DMS 273 treated with DMSO at 0.1 percent for 48 hours (cell line): ENCODE measurements at places on chromosomes 1 and 21.
A peak's percentile ranks its signal among the peaks of the same experiment; 100 is the strongest.

- DNase-seq: no peak
Measured at GRCh38 chr1:221350091-221350490, 391.8 kb downstream of the DUSP10 start.

DNA sequence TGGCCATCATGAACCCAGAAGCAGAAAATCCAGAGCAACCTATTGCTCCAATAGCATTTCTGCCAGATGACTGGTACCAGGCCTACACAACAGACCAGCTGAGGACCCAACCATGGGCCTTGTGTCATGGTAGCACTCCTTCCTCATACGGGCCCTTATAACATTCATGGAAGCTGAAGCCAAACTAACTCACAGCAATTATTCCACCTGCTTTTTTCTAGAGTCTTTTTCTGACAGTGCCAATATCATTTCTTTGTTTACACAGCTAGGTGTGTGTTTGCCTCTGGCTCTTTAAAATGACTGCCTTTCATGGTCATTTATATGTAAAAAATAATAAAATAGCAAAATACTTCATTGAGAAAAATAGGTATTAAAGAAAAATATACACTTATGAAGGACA is 3.9 kb upstream of the WDR64 start:
- no peak for DNase-seq

DNA sequence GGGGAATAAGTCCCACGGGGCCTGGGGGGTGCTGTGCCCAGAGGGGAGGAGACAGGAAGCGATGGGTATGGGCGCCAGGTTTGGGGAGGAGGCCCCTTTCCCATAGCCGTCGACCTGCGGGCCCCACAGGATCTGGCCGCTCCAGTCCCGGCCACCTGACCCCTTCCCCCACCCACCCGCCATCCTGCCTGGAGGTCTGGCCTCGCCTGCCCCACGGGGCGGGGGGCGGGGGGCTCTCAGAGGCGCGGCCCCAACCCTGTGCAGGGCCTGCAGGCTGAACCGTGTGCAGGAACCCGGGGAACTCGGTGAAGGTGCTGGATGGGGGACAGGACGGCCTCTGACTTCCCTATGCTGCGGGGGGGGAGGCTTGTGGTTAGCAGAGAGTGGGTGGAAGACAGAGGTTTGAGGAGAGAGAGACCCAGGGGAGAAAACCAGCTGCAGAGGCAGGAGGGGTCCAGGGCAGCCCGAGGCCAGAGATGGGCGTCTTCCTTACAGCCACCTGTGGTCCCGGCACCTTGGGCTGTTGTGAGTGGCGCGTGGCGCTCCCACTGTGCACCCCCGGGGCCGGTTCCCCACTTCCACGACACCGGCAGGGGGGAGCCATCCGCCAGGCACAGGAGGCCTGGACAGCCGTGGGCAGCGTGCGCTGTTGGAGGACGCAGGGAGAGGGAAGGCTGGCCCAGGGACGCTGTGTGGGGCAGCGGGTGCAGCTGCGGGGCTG is 2.5 kb upstream of the TNFRSF18 start:
- no peak for DNase-seq

- DNase-seq: peak; percentile 83
Measured at GRCh38 chr1:155012026-155012546, 9.5 kb downstream of the ZBTB7B start.

- no peak for DNase-seq
Measured at GRCh38 chr1:119978018-119978505, 81.7 kb upstream of the ADAM30 start.

- DNase-seq: no peak
Measured at GRCh38 chr1:210500831-210501230, 172.1 kb downstream of the HHAT start.

GRCh38 chr1:30936541-30937171 is 28.1 kb upstream of the SDC3 start:
- no peak for DNase-seq

- DNase-seq: no peak
Measured at GRCh38 chr1:31568895-31569595, 7.3 kb upstream of the TINAGL1 start.

- DNase-seq: no peak
Measured at GRCh38 chr1:117070124-117070523, 10.0 kb downstream of the TTF2 start.

DNA sequence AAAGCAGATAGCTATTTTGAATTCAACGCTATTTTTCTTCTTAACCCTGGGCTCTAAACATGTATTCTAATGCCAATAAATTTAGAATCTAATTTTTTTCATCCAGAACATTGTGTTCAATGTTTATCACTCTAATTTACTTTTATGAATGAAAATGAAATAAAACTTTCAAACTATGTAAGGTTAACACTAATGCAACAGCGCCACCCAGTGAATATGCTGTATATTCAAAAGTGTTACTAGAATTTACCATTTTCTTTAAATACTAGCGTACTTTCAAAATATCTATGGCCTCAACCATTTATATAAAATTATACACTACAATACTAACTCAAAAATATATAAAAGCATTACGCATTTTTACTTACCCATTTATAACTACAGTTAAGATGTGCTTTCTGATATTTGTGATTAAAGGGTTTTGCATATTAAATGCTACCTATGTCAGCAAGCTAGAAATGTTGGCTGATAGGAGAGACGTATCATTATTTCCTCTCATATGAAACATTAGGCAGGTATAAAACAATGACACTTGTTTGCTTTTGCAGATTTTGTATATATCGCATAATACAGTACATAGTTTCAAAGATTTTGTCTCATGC is 5.9 kb upstream of the NUF2 start:
- peak; percentile 15 for DNase-seq

- no peak for DNase-seq
Measured at GRCh38 chr1:177172272-177172671, 1.5 kb downstream of the BRINP2 start.

DNA sequence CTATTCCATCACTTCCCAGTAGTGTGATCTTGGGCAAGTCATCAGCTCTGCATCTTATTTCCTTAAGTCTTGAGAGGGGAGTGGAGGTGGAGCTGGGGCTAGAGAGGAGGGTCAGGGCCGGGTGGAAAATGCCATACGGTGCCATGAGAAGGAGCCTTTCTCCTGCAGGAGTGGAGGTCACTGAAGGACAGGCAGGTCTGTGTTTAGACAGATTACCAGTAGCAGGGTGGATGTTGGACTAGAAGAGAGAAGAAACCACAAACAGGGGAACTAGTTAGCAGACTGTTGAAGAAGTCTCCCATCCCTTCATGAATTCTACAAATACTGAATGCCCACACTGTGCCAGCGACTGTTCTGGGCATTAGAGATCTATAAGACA is 13.9 kb upstream of the CPT2 start:
- DNase-seq: no peak

GRCh38 chr1:83816836-83817235 is 182.1 kb downstream of the TTLL7 start:
- no peak for DNase-seq

- no peak for DNase-seq
Measured at GRCh38 chr1:233328142-233328921, 808 bp downstream of the MAP3K21 start.

DNA sequence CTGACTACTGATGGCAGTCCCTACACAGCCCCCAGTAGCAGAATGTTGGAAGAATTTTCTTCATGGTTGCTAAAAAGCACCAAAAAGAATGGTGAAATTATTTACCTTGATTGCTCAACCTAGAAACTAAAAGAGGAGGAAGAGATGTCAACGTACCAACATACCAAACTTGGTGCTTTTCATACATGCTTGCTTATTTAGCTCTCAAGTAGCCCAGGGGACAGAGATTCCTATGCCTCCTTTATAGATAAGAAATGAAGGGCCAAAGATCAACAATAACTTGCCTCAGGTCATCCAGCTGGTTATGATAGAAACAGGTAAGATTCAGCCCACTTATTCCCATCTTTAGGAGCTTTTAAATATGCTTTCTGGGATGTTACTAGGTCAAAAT is 170.6 kb downstream of the PIGK start:
- DNase-seq: no peak

GRCh38 chr1:230861489-230861888 is 6.8 kb downstream of the C1orf198 start:
- no peak for DNase-seq

- DNase-seq: no peak
Measured at GRCh38 chr1:205199931-205200299, 11.6 kb downstream of the DSTYK start.

DNA sequence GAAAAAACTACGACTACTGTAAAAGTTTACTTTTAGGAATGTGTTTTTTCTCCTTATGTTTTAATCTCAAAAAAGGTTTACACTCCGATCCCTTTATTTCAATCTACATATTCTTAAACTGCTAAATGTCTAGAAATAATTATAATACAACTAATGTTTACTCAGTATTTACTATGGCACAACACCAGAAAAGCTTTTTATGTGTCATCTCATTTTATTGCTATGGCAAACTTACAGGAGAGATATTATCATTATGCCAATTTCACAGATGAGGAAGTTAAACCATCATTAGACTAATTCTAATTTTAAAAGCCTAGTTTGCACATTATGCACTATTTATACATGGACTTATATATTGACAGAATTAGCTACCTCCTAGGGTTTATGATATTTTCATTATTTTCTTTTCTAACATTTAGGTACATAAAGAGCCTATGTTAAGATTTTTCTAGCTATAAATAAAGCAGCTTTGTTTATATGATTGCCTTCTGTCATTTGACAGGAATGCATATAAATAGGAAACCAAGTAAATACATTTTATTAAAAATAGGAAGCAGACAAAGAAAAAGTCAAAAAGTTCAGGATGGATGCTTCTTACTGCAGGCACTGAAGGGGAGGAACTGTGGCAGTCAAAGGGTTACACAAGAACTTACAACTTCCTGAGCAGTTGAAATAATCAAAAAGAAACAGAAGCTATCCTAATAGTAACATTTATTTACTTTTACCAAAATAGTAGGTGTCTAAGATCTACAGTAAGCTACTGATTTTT is 442.4 kb downstream of the LTN1 start:
- no peak for DNase-seq

DNA sequence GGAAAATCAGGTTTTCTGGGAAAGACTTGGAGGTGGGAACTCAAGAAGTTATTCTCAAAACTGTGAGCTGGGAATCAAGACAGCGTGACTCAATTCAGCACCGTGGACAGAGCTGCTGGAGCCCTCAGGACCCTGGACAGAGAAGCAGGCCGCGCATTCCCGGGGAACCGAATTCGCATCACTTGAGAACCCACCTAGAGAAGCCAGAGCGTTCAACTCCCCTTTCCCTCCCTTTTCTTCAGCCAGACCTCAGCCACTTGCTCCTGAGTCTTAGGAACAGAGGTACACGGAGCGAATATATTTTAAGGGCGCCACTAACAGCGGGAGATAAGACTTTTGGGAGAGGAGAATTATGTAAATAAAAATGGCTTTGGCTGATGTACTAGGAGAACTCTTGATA is 2.0 kb upstream of the LIN28A start:
- DNase-seq: no peak

DNA sequence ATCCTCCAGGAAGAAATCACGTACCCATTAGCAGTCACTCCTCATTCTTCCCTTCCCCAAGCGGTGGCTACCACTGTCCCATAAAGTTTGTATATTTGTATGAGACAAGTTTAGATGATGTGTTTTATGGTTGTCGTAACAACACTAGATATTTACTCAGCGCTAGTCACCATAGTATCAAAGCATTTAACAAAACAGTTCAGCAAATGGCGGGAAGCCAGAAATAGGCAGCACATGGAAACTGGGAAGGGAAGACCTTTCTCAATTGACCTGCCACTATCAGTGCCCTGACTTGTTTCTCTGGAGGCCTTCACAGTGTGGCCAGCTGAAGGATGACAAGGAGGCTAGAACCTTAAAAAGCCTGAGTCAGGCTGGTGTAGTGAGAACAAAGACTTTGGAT is 31.1 kb downstream of the CNST start:
- no peak for DNase-seq

- no peak for DNase-seq
Measured at GRCh38 chr1:177198243-177198642, 27.5 kb downstream of the BRINP2 start.

DNA sequence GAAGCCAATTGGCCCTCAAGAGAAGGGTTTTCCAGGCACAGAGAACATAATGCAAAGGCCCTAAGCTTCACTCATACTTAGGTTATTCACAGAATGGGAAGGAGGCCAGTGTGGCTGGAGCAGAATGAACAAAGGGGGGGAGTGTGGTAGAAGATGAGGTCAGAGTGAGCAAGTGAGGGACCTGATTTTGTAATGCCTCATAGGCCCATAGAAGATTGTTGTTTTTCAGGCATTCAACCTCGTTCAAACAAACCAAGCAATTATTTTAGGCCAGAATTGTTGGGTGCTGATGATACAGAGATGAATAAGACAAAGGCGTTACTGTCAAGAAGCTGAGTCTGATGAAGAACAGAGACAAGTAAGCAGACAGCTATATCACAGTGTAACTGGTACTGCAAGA is 54.5 kb upstream of the RAP1A start:
- no peak for DNase-seq

DNA sequence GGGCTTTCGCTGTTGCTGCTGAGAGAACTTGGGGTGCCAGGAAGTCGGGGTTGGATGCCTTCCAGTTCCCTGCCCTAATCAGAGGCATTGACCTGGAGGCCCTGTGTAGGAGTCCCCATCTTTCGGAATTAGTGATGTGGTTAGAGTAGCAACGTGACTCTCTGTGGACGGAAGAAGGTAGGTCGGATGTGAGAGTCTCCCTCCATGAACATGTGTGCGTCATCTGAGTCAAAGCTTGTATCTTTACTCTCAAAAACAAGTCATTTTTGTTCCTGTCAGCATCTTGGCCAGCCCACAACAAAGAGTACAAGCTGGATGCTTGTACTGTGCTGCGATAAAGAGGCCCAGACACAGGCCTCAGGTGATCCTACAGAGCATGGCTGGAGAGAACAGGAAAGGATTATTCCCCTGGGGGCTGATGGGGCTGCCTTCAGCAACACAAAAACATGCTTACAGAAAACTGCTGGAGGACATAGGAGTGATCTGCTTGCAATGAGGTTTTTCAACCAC is 31.0 kb upstream of the IL10 start:
- no peak for DNase-seq

DNA sequence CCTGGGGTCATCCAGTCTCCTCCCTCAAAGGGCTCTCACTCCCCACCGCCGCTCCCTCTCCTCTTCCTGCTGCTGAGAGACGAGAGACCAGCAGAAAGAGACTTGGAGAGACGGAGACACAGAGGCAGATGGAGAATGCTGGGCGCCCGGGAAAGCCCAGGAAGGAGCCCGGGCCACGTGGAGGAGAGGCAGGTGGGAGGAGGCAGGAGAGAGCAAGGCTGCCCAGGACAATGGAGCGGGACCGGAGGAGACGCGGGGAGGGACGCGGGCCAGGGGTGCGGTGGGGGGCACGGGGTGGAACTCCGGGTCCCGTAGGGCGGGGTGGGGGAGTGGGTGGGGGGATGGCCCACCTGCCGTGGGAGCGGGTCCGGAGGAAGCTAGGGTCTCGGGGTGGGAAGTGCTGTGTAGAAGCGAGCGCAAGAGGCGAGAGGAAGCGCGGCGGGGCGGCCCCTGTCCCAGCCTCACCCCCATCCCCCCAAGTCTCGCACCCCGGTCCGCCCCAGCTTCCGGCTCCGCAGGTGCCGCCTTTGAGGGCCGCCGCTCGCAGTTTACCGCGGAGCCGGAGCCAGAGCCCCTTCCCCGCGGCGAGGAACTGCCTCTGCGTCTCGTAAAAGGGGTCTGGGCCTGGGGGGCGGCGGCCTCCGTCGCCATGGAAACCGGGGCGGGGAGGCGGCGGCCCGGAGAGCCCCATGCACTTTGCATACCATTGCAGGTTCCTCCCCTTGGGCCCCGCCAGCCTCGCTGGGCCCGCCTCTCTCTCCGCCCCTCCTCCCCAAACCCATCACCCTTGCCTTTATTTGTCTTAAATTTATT is 11.7 kb upstream of the EPHA2 start:
- no peak for DNase-seq
